ENCODE measurements at places on chromosomes 1 and 21.

- DNase-seq = peak; percentile 50
Measured at GRCh38 chr21:32806810-32807386, 35.3 kb upstream of the PAXBP1 start.

DNA sequence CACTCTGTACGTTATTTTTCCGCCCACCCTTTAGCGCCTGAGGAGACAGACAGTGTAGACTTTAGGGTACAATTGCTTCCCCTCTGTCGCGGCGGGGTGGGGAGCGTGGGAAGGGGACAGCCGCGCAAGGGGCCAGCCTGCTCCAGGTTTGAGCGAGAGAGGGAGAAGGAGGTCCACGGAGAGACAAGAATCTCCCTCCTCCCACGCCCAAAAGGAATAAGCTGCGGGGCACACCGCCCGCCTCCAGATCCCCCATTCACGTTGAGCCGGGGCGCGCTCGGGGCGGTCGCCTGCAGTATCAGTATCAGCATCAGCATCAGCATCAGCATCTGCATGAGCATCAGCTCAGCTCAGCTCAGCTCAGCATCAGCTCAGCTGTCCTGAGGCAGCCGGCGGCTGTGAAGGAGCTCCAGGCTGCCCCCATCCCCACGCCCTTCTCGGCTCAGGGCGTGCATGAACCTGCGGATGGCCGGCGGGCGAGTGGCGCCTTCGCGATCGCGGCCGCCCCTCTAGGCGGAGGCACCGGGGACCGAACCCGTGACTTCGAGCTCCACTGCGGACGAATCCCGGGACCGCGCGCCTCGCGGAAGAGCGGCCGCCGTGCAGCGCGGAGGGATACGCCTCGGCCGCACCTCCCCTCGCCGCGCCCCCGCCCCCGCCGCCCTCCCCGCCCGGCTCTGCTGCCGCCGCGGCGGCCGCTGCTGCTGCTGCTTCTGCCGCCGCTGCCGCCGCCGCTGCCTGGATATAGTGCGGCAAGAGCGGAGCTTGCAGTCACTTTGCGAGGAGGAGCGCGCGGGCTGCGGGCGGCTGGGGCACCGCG lies at the start of gene NCAM2:
TSS of gene NCAM2 (plus strand) at position 774 of the 820 bp plus-strand sequence.
- peak; percentile 92 for DNase-seq

- DNase-seq = no peak
Measured at GRCh38 chr1:209455145-209455544, 128.4 kb upstream of the CAMK1G start.

DNA sequence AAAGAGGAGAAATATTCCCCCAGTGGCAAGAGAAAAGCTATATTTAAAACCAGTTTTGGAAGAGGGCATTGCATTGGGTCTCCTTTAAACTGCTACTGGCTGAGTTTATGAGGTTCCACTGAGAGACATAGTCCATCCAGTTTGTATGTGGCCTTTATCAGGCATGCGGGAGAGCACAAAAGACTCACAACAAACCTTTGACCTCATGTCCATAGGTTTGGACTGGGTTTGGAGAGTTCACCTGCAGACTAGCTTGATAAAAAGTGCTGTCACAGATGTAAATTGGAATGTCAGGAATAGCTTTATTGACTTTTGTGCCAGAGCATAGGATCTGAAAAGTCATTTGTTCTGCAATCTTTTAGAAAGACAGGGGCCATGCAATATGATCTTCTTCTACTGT lies 131.0 kb upstream of the NRIP1 start:
- no peak for DNase-seq

GRCh38 chr1:29501227-29501976 lies 265.1 kb downstream of the PTPRU start:
- no peak for DNase-seq

DNA sequence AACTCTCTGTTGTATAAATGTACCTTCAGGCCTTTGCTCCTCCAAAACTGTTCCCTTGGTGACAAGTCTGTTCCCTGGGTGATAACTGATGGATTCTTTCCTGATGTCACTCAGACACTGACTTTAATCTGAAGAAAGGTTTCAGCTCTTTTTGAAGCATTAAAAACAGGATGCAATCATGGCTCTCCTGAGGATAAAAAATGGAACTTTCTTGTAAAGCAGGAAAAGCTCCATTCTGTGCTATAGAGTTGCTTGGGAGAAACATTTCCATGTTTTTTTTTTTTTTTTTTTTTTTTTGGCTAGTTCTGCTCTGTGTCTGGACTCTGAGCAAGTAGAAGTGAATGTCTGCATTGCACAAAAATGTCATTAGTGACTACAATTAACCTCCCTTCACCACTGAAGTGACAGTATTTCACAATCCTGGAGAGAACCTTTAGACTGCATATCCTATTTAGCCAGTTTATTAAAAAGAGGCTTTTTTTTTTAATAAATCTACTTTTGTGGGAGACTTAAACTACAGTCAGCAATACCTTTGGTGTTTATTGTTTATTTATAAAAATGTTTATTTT lies 101.7 kb upstream of the PRMT6 start:
- no peak for DNase-seq
